Colonic mucosa (tissue), 4 donors: ENCODE measurements at places on chromosomes 4 and X. TPM values are rescaled to one million over a fixed set of nuclear protein-coding genes. Genes with fewer than 3 reads are reported as not detected.

Gene GABRG1
- total RNA-seq: not detected

GRCh38 chr4:144594471-144594986 is 51.4 kb upstream of the HHIP start:
- H3K27ac ChIP-seq: no peak overlapping the region
- no peak overlapping the region for H3K4me3 ChIP-seq
- DNase-seq: no peak
- no peaks in the 10 kb centered on the region for H3K36me3 ChIP-seq

GRCh38 chrX:150150076-150150779 is 211.9 kb upstream of the EOLA2 start:
- H3K4me1 ChIP-seq: no peaks in the 10 kb centered on the region
- no peak overlapping the region for H3K4me3 ChIP-seq
- H3K27me3 ChIP-seq: no peaks in the 10 kb centered on the region
- no peaks in the 10 kb centered on the region for H3K36me3 ChIP-seq
- DNase-seq: no peak

DNA sequence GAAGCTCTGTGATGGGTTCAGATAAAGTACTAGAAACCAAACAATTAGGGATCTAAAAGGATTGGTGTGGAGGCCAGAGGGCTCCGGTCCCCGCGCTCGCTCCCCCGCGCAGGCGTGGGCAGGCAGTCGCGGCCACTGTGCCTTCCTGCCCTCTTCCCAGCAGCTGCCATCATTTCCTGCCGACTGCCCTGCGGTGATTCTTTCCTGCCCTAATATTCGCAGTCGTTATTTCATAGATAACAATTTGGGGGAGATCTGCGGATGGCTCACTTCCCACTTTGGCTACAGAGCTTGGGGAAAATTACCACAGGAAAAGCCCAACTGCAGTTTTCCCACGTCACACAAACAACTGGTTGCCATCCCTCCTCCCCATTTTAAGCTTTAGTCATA is 2.2 kb downstream of the GRIA2 start:
- H3K4me1 ChIP-seq: no peaks in the 10 kb centered on the region
- DNase-seq: no peak
- H3K27ac ChIP-seq: no peak overlapping the region
- peaks cover 29% of the 10 kb centered on the region for H3K27me3 ChIP-seq
- H3K36me3 ChIP-seq: no peaks in the 10 kb centered on the region

- H3K4me1 ChIP-seq: no peaks in the 10 kb centered on the region
- peak overlapping the region; percentile 89 for H3K27ac ChIP-seq
- H3K36me3 ChIP-seq: no peaks in the 10 kb centered on the region
- DNase-seq: peak; percentile 59
- no peak overlapping the region for H3K4me3 ChIP-seq
- no peaks in the 10 kb centered on the region for H3K27me3 ChIP-seq
These were observed 218.7 kb downstream of the NWD2 start for GRCh38 chr4:37463033-37463856.

DNA sequence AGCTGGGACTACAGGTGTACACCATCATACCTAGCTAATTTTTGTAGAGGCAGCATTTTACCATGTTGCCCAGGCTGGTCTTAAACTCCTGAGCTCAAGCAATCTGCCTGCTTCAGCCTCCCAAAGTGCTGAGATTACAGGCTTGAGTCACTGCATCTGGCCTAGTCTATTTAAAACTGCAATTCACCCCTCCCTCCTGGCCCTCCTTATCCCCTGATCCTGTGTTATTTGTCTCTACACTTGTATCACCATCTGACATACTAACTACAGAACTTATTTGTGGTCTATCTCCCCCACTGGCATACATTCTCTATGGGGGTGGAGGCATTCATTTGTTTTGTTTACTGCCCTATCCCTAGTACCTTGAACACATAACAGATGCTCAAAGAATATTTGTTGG is 23.7 kb downstream of the CC2D2A start:
- no peak overlapping the region for H3K4me3 ChIP-seq
- H3K4me1 ChIP-seq: no peaks in the 10 kb centered on the region
- no peak for DNase-seq
- no peak overlapping the region for H3K27ac ChIP-seq
- H3K36me3 ChIP-seq: no peaks in the 10 kb centered on the region

DNA sequence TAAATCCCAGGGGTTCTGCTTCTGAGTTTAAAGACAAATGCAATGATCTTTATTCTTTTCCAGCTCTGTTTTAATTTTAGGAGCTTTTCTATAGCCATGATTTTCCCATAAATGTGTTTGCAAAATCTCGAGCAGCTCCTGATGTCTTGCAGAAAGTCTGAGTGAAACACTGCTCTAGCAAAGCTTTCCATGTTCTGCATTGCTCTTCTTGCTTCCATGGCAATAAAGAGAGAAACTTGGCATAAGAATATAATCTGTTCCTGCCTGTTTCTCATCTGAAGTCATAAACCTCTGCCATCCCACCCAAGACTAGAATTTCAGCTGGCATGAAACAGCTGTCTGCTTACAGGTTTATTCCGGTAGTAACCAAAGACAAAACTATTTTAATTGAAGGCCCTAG is 254.5 kb downstream of the SPRY1 start:
- H3K27me3 ChIP-seq: no peaks in the 10 kb centered on the region
- H3K4me1 ChIP-seq: no peaks in the 10 kb centered on the region
- no peak overlapping the region for H3K27ac ChIP-seq
- no peaks in the 10 kb centered on the region for H3K36me3 ChIP-seq

Gene HSPA4L
- 5.3 TPM for total RNA-seq

Gene PCDH11X
- total RNA-seq: 0.05 TPM

Gene NEUROG2
- not detected for total RNA-seq

- no peak overlapping the region for H3K4me3 ChIP-seq
- no peaks in the 10 kb centered on the region for H3K36me3 ChIP-seq
- no peak for DNase-seq
- H3K27ac ChIP-seq: no peak overlapping the region
These were observed 101.4 kb upstream of the RAB40AL start for GRCh38 chrX:102835504-102836146.

DNA sequence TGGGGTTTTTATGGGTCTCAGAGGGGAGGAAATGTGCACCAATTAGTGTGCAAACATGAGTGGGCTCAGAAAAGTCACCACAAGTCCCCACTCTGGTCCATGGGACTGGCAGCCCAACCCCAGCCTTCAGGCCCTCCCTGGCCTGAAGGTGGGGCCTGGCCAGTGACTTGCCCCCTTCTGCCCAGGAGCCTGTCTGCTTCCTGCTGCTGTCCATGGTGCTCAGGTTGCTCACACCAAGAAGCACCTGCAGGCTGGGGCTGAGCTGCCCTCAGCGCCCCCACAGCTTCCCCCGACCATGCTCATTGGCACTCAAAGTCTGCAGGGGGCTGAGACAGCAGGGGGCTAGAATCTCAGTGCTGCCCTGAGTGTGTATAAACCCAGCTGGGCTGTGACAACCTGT is 30.6 kb upstream of the GC start:
- H3K27me3 ChIP-seq: no peaks in the 10 kb centered on the region
- no peak overlapping the region for H3K4me3 ChIP-seq
- DNase-seq: no peak
- no peaks in the 10 kb centered on the region for H3K4me1 ChIP-seq
- no peaks in the 10 kb centered on the region for H3K36me3 ChIP-seq

DNA sequence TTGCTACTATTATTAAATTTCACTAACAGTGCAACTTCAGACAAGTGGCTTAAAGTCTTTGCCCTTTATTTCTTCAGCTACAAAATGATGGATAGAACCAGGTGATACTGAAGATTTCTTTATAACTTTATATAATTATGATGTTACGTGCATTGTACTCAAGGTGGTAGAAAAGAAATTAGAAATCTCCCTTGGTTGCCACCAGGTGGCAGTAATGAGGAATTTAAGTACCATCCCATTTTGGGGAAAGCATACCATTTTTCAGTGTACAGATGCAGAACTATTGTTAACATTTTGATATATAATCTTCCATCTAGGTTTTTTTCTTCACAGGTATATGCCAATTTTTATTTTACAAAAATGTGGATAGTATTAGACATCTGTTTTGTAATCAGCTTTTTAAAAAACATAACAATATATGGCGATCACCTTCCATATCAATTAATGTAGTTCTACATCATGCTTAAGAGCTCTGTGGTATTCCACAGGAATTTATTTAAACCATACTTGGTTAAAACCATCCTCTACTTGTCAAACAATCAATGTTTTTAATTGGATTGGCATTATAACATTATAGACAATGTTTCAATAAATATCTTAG is 37.7 kb upstream of the RAB33B start:
- no peak overlapping the region for H3K27ac ChIP-seq
- DNase-seq: no peak
- H3K27me3 ChIP-seq: no peaks in the 10 kb centered on the region
- H3K4me3 ChIP-seq: no peak overlapping the region
- H3K4me1 ChIP-seq: no peaks in the 10 kb centered on the region

DNA sequence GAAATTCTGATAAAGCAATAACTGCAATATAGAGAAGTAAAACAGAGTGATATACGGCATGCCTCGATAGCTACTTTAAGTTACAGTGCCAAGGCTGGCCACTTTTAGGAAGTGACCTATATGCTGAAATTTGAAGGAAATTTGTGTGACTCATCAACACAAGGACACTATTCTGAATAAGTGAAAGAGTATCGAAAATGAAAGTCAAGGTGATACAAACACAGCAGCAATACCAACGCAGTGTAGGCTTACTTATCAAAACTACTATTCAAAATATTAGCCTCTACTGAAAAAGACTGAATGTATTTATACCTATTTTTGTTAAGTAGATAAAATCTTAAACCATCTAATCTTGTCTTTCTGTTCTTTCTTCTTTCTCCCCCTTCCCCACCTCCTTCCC is 459.9 kb upstream of the GNPDA2 start:
- DNase-seq: no peak
- H3K27me3 ChIP-seq: no peaks in the 10 kb centered on the region
- no peaks in the 10 kb centered on the region for H3K4me1 ChIP-seq
- no peak overlapping the region for H3K27ac ChIP-seq
- H3K36me3 ChIP-seq: no peaks in the 10 kb centered on the region

- H3K36me3 ChIP-seq: no peaks in the 10 kb centered on the region
- no peak for DNase-seq
- peaks cover 10% of the 10 kb centered on the region for H3K27me3 ChIP-seq
- no peak overlapping the region for H3K27ac ChIP-seq
- H3K4me1 ChIP-seq: no peaks in the 10 kb centered on the region
These were observed 128.1 kb downstream of the LAS1L start for GRCh38 chrX:65406532-65406931.

DNA sequence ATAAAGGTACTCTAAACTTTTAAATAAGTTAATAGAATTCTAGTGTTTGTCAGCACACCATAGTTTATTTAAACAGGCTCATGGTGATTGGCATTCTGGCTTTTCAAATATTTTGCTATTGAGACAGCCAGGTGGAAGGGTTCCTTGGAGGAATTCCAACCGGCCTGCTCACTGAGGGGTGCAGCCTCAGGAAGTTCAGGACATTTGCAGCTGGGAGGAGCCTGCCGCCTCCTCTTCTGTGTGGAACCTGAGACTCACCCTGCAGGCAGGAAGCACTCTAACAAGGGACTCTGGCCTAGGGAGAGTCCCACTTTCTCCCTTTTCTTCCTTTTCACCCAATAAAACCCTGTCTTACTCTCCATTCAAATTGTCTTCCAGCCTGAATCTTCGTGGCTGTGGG is 1328.0 kb downstream of the FSTL5 start:
- H3K4me1 ChIP-seq: no peaks in the 10 kb centered on the region
- H3K4me3 ChIP-seq: no peak overlapping the region

- H3K27ac ChIP-seq: no peak overlapping the region
- no peaks in the 10 kb centered on the region for H3K27me3 ChIP-seq
- H3K4me3 ChIP-seq: no peak overlapping the region
- no peaks in the 10 kb centered on the region for H3K36me3 ChIP-seq
These were observed 199.8 kb upstream of the ZIC3 start for GRCh38 chrX:137366018-137366633.

GRCh38 chr4:127778102-127778501 is 4.0 kb upstream of the HSPA4L start:
- H3K4me1 ChIP-seq: no peaks in the 10 kb centered on the region
- no peak overlapping the region for H3K27ac ChIP-seq
- H3K4me3 ChIP-seq: no peak overlapping the region
- DNase-seq: no peak
- no peaks in the 10 kb centered on the region for H3K36me3 ChIP-seq

DNA sequence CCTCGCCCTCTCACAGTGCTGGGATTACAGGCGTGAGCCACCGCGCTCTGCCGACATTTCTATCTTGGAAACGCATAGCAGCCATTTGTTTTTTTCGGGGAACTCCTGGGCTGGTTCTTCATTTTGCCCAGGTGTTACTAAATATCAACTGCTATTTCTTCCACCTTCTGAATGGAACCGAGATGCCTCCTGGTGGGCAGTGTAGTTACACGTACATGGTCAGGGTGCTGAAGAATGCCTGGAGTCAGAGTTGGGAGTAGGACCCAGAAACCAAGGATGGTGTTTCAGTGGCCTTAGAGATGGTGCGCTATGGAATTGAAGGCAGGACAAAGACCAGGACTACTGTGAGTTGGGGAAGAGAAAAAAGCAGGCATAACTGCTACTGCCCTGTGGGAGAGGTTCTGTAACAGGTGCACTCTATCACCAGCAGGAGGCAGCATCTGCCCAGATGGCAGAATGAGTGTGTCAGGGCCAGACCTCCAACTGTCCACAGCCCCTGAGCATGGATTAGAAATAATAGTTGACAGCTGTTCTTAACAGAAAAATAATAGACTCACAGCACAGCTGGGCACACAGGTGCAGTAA is 81.7 kb downstream of the ZC4H2 start:
- no peak overlapping the region for H3K27ac ChIP-seq
- DNase-seq: peak; percentile 60
- H3K4me3 ChIP-seq: no peak overlapping the region
- no peaks in the 10 kb centered on the region for H3K36me3 ChIP-seq

- no peak overlapping the region for H3K27ac ChIP-seq
- no peaks in the 10 kb centered on the region for H3K27me3 ChIP-seq
- no peak overlapping the region for H3K4me3 ChIP-seq
These were observed 15.3 kb upstream of the BEND4 start for GRCh38 chr4:42167709-42168108.

GRCh38 chrX:9495496-9495895 is 30.6 kb downstream of the TBL1X start:
- no peaks in the 10 kb centered on the region for H3K27me3 ChIP-seq
- H3K36me3 ChIP-seq: no peaks in the 10 kb centered on the region
- no peaks in the 10 kb centered on the region for H3K4me1 ChIP-seq
- H3K27ac ChIP-seq: no peak overlapping the region
